ENCODE measurements at places on chromosomes 12 and 14. TPM values are rescaled to one million over a fixed set of nuclear protein-coding genes. Genes with fewer than 3 reads are reported as not detected.

GRCh38 chr12:42862055-42862454, 272.5 kb upstream of the PRICKLE1 start:
- no peaks in the 10 kb centered on the region for H3K36me3 ChIP-seq
- H3K27ac ChIP-seq = no peak overlapping the region
- H3K4me3 ChIP-seq = no peak overlapping the region
- H3K27me3 ChIP-seq = no peaks in the 10 kb centered on the region

DNA sequence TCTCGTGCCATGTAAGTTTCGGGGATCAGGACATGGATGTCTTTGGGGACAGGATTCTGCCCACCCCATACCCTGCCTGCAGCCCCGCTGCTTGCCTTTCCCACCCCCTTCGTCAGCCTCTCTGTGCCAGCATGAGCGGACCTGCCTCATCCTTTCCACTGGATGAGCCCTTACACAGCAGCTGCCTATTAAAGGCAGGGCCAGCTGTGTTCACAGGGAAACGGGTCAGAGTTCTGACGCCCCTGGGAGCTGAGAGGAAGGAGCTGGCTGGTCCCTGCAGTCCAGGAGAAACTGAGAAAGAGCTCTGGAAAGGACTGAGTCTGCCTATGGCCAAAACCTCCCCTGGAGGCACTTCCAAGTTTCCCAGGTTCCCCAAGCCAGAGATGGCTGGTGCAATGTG, 83.5 kb upstream of the NCOR2 start:
- no peak overlapping the region for H3K4me3 ChIP-seq
- H3K36me3 ChIP-seq = no peaks in the 10 kb centered on the region
- no peak overlapping the region for H3K27ac ChIP-seq
- H3K27me3 ChIP-seq = no peaks in the 10 kb centered on the region
- no peak for DNase-seq

DNA sequence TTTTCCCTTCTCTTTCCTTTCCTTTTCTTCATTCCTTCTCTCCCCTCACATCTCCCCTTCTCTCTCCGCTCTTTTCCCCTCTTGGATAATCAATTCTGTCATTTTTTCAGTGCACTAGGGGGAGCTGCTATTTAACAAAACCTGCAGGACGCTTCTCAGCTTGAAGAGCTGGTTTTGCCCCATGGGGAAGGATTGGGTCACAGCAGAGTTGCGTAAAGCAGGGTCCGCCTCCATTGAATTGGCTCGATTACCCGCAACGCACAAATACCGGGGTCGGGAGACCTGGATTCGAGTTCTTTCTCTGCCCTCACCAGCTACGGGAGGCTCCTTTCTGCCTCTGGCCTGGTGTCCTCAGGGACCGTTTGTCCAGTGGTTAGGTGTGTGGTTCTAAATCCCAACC, 42.1 kb upstream of the CHGA start:
- no peaks in the 10 kb centered on the region for H3K4me1 ChIP-seq
- no peak for DNase-seq
- no peak overlapping the region for H3K4me3 ChIP-seq
- no peak overlapping the region for H3K27ac ChIP-seq

DNA sequence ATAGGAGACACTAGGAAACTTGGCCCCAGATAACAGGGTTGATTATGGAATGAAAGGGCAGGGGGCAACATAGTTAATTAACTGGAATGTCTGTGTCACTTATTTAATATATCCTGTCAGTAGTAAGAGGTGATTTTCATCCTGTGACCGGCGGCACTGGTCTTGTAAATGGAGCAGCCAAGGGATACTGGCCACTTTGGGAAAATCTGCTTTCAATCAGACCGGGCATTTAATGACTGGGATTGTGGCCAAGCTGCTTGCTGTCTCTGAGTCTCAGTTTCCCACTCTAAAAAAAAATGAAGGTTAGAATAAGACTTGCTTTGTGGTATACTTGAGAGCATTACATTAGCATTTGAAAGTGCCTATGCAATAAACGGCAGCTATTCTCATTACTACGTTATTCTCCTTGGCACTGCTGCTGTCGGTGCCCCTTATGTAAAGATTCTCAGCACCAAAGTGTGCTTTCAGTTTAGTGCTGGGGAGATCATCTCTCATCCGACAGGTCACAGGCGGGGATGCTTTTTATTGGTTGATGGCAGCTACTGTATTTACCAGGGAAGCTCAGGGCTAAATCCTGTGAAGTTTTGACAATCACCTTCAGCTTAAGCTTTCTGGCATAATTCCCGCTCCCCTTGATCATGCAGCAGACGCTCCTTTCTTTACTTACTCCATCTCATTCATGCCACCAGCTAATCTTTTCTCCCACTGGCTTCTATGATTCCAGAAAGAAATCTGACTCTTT, 162.1 kb downstream of the ESRRB start:
- no peaks in the 10 kb centered on the region for H3K4me1 ChIP-seq
- H3K27ac ChIP-seq = no peak overlapping the region
- no peak for DNase-seq

- DNase-seq = no peak
- H3K36me3 ChIP-seq = no peaks in the 10 kb centered on the region
- H3K4me1 ChIP-seq = no peaks in the 10 kb centered on the region
- H3K27ac ChIP-seq = no peak within 1 kb of the TSS
These were observed at the start of gene PPFIA2 for GRCh38 chr12:81759190-81760051. Gene PPFIA2, minus strand, starts transcription at chr12:81759350.

DNA sequence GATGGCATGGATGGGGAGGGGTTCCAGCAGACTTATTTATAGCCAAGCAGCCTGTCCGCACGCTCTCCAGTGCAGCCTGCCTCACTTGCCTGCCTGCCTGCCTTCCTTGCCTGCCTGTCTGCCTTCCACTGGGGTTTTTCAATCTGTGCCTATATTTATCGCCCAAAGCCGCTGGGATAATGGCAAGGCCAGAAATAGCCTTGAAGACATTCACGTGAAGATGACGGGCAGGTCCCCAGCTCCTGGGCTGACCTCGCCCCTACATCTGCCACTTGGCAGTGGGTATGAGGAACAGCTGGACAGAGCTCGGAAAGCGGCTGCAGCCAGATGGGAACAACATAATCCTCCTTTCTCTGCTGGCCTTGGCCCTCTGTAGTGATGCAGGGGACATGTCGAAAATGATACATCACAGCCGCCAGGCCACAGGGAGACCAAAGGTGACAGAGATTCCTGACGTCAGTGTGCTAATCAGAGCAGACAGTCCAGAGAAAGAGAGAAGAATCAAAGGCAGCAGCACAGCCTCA, 53.3 kb downstream of the PITPNM2 start:
- H3K36me3 ChIP-seq = no peaks in the 10 kb centered on the region
- no peaks in the 10 kb centered on the region for H3K27me3 ChIP-seq
- peaks cover 9% of the 10 kb centered on the region for H3K4me1 ChIP-seq
- H3K27ac ChIP-seq = peak overlapping the region; percentile 53

GRCh38 chr12:15937902-15938301, 26.8 kb downstream of the DERA start:
- H3K36me3 ChIP-seq = no peaks in the 10 kb centered on the region
- no peak overlapping the region for H3K4me3 ChIP-seq
- no peak overlapping the region for H3K27ac ChIP-seq
- no peaks in the 10 kb centered on the region for H3K4me1 ChIP-seq
- H3K27me3 ChIP-seq = no peaks in the 10 kb centered on the region

GRCh38 chr12:114401328-114402083, 4.4 kb downstream of the TBX5 start:
- no peaks in the 10 kb centered on the region for H3K4me1 ChIP-seq
- H3K27ac ChIP-seq = no peak overlapping the region
- H3K27me3 ChIP-seq = peaks cover 100% of the 10 kb centered on the region
- no peak overlapping the region for H3K4me3 ChIP-seq
- H3K36me3 ChIP-seq = no peaks in the 10 kb centered on the region

DNA sequence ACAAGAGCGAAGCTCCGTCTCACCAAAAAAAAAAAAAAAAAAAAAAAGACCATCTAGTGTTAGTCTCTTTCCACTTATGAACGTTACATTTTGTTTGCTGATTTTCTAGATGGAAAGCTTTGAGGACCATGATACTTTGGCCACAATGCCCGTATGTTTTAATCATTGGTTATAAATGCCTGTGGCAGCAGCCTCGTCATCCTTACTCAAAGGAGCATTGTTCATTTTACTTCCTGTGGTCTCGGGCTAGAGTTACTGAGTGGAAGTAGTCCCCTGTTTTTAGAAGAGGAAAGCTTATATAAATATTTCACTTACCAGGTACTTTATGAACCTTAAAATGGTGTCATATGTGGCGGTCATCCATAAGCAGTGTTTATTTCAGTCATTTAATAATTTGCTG, 359.9 kb downstream of the AEBP2 start:
- no peak overlapping the region for H3K27ac ChIP-seq
- no peaks in the 10 kb centered on the region for H3K4me1 ChIP-seq
- H3K36me3 ChIP-seq = no peaks in the 10 kb centered on the region
- no peak for DNase-seq

GRCh38 chr14:35747379-35747778, 61.7 kb downstream of the RALGAPA1 start:
- H3K4me3 ChIP-seq = no peak overlapping the region
- H3K27me3 ChIP-seq = no peaks in the 10 kb centered on the region
- no peak for DNase-seq

DNA sequence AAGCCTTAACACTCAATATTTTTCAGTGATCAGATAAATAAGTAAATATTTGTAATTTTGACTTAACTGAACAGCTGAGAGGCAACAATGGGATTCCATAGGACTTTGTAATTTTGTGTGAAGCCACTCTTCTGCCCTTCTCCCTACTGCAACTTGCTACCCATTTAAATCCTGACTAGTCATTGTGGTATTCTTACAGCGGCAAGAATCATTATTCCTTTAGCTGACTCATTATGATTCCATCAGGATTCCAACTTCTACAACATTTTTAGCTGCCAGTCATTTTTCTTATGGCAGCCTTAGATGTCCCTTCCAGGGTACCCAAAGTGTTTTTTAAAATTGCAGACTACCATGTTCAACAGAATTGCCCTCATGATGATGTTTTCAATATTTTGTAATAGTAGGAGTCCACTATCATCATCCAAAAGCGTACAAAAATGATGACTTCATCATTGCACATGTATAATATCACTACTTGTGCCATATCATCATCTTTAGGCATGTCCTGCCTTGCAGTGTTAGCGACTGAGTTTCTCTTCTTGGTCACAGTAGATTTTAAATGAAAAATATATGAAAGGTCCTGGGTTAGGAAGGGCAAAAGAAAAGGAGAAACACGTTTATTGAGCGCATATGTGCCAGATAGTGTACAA, 5.1 kb upstream of the MAGOHB start:
- peaks cover 4% of the 10 kb centered on the region for H3K4me1 ChIP-seq
- no peaks in the 10 kb centered on the region for H3K36me3 ChIP-seq
- H3K27ac ChIP-seq = no peak overlapping the region
- H3K27me3 ChIP-seq = no peaks in the 10 kb centered on the region

DNA sequence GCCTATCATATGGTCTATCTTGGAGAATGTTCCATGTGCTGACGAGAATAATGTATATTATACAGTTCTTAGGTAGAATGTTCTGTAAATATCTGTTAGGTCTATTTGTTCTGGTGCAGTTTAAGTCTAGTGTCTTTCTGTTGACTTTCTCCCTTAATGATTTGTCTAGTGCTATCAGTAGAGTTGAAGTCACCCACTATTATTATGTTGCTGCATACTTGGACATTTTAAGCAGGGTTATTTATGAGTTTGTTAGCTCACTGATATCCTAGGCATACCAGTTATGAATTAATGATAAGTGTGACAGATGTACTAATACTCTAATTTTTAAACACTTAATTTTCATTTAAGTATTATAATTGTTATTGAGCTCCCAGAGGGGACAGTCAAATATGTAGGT, 292.5 kb downstream of the AKAP6 start:
- H3K4me3 ChIP-seq = no peak overlapping the region
- H3K4me1 ChIP-seq = no peaks in the 10 kb centered on the region
- H3K36me3 ChIP-seq = no peaks in the 10 kb centered on the region
- no peaks in the 10 kb centered on the region for H3K27me3 ChIP-seq

- H3K4me1 ChIP-seq = peaks cover 88% of the 10 kb centered on the region
- H3K27ac ChIP-seq = peak overlapping the region; percentile 79
- no peaks in the 10 kb centered on the region for H3K36me3 ChIP-seq
- DNase-seq = no peak
- H3K27me3 ChIP-seq = no peaks in the 10 kb centered on the region
These were observed 153.3 kb downstream of the PRKCH start for GRCh38 chr14:61474701-61475100.

DNA sequence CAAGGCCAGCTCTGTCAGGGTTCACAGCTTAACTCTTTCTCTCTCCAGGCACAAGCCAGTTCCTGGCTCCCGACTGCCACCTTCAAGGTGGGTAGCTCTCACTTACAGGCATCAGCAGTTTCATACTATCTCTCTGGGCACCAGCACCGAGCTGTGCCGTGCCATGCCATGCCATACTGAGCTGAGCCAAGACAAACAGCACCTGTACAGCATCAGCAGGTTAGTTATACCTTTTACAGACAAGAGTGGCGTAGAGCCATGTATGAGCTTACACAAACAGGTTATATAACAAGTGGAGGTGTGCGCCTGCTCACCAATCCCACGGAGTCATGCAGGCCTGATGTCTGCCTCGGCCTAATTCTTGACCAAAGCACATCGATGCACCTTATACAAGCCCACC, 1098.7 kb downstream of the AACS start:
- no peaks in the 10 kb centered on the region for H3K4me1 ChIP-seq
- no peak overlapping the region for H3K4me3 ChIP-seq
- H3K27ac ChIP-seq = no peak overlapping the region
- H3K27me3 ChIP-seq = no peaks in the 10 kb centered on the region
- no peaks in the 10 kb centered on the region for H3K36me3 ChIP-seq

DNA sequence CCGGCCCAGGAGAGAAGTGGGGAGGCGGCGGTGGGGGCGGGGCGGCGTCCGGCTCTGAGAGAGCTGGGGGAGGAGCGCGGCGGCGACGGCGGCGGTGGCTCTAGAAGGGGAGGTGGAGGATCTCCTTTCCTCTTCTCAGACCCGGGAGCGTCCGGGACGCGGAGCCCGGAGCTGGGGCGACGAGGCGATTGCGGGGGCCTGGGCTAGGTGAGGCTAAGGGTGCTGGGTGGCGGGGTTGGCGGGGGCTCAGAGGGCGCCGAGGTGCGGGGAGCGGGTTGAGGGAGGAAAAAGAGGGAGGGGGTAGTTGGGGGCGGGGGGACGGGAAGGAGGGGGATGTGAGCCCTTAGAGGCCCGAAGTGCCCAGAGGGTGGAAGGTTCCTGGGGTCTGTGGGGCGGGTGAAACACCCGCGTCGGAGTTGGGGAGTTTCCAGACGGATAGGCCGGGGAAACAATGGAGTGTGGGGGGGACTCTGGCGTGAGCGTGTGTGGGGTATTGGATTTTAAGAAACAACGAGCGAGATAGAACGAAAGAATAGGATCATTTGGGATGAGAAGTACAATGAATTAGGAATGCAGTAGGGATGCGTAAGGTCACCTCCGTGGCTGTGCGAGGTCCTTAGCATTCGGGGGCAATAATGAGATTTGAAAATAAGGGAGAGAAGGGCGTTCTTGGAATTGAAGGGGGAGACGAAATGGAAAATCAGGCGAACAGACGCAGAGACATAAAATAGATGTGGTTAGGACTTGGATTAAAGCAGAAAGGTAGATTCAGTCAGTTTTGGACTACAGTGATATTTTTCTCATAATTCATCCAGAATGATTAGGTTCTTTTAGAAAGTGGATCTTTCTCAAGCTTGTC, at the start of gene SPATS2:
SPATS2 (plus strand) TSS at position 82 of the 859 bp plus-strand sequence. CDS start 93,551 bp downstream, outside the sequence.
- H3K36me3 ChIP-seq = no peaks in the 10 kb centered on the region
- peak within 1 kb of the TSS; percentile 98 for H3K27ac ChIP-seq
- peak within 1 kb of the TSS; percentile 82 for H3K4me3 ChIP-seq
- DNase-seq = peak; percentile 95
- H3K4me1 ChIP-seq = peaks cover 9% of the 10 kb centered on the region

The AHNAK2 gene
- 19.4 TPM for total RNA-seq

The SLC25A47 gene
- not detected for total RNA-seq

The WNT5B gene
- not detected for total RNA-seq

The ITGB7 gene
- 4.0 TPM for total RNA-seq

The KRT82 gene
- total RNA-seq = not detected

The SIRT4 gene
- 1.9 TPM for total RNA-seq

The PTPRR gene
- not detected for total RNA-seq

The ATL1 gene
- total RNA-seq = 14.1 TPM

The ARHGAP9 gene
- total RNA-seq = 87.2 TPM

The SMCO2 gene
- not detected for total RNA-seq

The CLEC4A gene
- total RNA-seq = not detected

The TAS2R9 gene
- not detected for total RNA-seq
